Stimulated activated CD8-positive, alpha-beta memory T cell treated with anti-CD3 and anti-CD28 coated beads, Interleukin-4, amount 100 ng/mL, for 1 hour (primary cell): ENCODE measurements at places on chromosomes 3 and 15.

GRCh38 chr15:89664441-89665350 is 9.4 kb upstream of the KIF7 start:
- DNase-seq: no peak

DNA sequence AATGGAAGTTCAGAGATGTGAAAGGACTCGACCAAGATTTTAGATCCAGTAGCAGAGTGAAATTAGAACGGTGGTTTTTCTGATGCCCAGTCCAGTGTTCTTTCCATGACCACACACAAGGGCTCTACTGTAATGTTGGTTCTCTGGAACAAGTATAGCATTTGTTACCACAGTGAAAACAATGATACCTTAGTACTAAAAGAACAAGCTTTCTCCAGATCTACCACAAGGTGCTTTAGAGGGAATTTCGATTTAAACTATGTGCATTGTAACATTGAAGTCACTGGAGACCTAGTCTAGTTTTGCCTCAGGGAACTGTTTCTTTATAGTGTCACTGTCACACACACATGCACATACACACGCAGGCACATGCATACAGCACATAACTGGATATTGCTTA is 12.8 kb upstream of the CCNL1 start:
- no peak for DNase-seq

DNA sequence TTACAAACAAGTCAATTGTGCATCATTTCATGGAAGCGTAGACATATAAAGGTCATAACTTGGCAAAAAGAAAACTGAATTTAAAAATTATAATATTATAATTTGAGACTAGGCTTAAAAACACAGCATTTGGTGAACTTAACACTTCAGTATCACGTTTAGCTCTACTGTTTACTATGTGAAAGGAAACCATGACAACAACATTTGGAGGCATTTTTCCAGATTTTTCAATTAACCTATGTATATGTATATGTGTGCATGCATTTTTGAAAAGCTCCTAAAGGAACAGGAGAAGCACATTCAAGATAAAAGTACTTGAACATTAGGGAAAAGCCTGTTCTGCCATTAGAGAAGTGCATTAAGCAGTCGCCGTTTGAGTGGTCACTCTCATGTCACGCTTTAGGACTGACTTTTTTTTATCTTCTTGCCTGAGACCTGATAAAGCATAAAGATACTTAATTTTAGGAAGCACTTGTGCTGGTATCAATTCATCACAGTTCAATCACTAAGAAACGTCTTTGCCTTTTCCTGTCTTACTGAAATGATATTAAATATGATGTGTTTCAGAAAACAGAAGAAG is 156.0 kb downstream of the NAALADL2 start:
- DNase-seq: no peak

DNA sequence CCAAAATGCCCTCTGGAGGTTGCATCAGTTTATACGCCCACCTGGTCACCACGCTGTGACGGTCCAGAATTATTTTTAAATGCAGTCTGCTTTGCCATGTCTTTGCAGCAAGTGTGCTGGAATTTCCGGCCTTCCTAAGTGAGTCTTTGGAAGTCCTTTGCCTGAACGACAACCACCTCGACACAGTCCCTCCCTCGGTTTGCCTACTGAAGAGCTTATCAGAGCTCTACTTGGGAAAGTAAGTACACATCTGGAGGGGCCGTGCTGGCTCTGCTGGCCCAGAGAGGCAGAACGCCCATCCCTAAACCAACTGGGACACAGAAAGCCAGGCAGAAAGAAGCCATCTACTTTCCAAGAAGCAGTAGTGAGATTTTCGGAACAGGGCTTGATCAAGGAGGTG is 101.8 kb downstream of the LRRK1 start:
- DNase-seq: no peak

DNA sequence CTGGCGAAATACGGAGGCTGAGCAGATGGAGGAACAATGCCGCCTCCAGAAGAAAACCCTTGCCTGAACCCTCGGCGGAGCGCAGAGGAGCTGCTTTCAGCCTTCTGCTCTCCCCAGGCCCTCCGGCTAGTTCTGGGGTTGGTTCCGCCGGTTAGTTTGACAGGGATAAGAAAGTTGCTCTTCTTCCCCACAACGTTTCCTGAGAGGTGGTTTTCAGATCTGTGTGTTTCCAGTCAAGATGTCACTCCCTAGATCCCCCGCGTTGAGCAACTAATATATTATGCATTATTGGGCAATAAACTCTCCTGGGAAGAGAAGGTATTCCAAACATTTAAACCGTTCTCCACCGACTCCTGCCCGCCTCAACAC is 551 bp downstream of the NLGN1 start:
- DNase-seq: no peak

DNA sequence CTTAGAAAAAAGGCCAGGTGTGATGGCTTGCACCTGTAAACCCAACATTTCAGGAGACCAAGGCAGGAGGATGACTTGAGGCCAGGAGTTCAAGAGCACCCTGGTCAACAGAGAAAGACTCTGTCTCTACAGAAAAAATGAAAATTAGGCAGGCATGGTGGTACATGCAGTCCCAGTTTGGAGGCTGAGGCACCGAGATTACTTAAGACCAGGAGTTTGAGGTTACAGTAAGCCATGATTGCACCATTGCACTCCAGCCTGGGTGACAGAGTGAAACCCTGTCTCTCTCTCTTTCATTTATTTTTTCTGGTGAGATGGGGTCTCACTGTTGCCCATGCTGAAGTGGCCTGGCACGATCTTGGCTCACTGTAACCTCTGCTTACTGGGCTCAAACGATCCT is 24.7 kb downstream of the IP6K1 start:
- no peak for DNase-seq

DNA sequence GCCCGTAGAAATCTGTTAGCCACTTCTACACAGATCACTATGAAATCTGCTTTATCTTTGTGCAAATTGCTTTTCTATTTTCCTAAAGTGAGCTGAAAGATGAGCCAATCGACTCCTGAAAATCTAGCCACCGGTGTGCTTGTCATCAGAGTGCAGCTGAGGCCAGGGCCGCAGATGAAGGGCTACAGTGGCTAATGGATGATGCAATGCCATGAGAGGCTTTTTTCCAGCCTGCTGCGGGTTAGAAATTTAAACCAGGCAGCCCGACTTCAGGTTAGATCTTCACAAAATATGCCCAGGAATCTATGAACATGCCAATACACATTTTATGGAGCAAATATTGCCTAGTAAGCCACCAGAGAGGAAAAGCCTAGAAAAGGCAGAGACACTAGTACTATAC is 948.2 kb upstream of the CFAP20DC start:
- no peak for DNase-seq

DNA sequence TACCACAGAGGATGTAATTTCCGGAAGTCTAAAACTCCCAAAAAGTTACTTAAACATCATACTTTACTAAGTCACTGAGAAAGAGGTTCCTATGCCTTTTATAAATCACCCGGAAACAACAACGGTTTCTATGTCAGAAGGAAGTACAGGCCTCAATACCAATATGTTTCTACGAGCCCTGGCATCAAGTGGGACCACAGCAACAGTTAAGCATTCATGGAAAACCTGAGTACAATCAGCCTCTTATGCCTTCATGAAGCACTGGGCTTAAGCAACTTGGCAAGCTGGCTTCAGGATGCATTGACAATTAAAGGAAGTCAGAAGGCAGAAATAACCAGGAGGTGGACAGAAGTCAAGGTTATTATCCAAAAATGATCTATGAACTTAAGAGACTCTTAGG is 19.1 kb upstream of the B3GNT5 start:
- DNase-seq: no peak

GRCh38 chr3:58725326-58725853 is 58.8 kb upstream of the FAM3D start:
- DNase-seq: no peak

DNA sequence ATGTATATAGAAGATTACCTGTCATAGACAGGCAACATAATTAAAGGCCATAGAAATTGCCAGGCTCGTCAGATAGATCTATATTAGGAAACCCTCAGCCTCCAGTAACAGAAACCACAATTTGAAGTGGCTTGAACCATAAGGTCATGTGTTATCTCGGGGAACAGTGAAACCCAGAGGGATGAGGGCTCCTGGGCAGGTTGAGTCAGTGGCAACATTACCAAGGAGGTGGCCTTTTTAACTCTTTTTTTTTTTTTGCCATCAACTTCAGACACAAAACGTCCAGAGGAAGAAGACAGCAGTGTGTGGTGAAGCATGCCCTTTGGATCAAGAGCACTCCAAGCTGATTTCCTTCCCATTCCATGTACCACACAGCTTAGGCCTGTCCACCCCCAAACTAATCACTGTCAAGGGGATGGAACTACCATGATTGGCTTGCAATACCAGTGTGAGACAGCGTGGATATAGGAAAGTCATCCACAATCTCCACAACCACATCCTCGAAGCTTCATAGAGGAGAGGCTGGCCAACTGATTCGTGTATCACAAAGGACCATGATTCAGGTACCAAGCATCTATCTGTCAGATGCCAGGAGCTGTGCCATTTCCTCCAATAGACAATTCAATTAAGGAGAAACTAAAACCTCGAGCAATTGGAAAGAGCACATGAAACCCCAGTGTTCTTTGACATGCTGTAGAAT is 999 bp upstream of the KIF7 start:
- no peak for DNase-seq

DNA sequence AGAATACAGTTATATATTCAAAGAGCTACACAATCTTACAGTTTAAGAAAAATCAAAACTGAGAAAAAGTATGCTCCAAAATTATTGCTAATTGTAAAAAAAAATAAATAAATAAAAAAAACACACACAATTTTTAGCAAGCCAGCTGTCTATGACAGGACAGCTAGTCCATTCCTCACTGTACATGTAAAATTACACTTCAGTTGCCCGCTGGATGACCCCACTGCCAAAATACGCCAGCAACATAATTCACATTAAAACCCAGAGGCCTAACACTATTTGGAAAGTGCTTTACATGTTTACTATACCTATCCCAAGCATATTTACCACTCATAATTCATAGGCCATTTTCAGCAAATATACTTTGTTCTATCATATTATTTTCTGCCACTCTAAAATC is 5.8 kb downstream of the MYO9A start:
- no peak for DNase-seq

DNA sequence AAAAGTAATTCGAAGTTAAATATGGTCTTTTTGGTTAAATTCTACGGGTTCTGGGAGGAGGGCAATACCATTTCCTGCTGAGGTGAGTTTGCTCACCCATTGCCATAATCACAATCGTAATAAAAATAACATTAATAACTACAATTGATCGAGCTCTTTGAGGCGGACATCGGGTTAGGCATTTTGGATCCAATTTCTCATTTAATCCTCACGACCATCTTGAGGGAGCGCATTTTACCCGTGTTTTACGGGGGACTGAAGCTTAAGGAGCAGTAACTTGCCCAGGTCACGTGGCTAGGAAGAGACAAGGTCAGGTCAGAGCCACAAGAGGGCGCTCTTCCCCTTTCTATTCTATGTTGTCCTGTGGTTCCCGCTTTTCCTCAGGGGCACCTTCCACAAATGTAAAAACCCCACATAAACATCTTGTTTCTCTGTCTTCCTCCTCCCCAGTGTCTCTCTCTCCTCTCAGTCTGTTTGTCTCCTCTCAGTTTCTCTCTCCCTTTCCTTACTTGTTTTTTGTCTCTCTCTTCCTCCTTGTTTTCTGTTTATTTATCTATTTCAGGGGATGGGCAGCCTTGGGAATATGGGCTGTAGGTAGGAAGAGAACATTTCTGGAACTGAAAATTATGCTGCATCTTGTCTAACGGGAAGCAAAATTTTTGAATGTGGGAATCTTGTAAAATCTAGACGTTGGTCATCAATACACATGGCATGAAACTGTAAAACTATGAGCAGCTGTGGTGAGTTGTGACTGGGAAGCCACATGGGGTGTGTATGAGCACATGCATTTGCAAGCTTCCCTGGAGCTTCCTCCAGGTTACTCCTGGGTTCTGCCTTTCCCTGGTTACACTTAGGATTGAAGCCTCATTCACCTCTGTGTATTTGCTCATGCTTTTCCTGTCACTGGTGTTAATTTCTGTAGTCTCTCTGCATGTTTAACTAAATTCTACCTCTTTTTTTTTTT is 71.0 kb downstream of the SQOR start:
- DNase-seq: peak; percentile 44

DNA sequence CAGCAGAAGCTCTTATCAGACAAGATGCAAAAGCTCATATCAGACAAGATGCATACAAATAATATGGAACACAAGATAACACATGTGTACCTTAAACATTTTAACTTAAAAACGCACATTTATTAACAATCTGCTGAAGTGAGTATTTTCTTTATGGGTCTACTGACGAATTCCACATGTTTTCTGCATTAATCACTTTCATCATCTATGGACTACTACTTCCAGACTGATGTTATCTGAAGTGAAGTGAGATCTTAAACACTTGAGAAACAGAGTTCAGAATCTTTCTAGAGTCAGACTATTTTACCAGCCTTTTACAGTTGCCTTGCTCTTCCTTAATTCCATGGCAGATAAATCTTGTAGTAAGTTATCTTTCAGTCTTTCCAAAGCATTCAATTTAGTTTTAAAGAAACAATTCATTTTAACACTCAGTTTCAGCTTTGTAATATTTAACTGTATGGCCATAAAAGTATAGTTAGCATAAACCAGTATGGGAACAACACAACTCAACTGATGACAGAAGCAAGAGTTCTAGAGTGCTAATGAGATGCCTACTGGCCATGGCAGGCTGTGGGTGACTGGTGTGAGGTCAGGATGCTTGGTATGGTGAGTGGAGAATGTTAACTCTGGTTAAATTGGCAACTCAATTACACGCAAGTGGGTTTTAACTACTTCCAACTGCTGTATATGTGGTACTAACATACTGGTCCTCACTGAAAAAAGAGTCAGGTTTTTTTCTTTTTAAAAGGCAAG is 9.8 kb downstream of the CMTM6 start:
- no peak for DNase-seq

DNA sequence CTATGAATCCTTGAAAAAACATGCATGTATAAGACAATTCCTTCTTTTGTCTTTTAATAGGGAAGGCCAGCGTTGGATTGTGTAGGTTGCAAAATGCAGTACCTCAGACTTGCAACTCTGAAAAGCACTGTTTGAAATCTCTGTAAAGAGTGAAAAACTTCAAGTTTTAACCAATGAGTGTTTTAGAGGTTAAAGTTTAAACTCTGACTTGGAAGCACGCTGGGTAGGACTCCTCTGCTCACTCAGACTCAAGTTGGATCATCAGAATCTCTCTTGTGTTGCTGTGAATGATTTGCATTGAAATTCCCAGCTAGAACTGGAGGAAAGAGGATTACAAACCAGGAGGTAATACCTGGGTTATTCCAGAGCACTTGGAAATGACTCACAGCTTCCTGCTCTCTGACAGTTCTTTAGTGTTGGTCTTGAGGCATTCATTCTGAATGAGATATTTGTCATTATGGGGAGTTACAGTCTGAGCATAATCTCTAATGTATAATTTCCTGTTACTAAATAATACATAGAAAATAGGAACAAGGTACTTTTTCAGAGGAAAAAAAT is 49.1 kb downstream of the PLS1 start:
- DNase-seq: no peak
